Ascending aorta (tissue), 2 donors: ENCODE measurements at places on chromosomes 13 and 19.

- DNase-seq: no peak
Measured at GRCh38 chr13:84038001-84038400, 155.7 kb upstream of the SLITRK1 start.

DNA sequence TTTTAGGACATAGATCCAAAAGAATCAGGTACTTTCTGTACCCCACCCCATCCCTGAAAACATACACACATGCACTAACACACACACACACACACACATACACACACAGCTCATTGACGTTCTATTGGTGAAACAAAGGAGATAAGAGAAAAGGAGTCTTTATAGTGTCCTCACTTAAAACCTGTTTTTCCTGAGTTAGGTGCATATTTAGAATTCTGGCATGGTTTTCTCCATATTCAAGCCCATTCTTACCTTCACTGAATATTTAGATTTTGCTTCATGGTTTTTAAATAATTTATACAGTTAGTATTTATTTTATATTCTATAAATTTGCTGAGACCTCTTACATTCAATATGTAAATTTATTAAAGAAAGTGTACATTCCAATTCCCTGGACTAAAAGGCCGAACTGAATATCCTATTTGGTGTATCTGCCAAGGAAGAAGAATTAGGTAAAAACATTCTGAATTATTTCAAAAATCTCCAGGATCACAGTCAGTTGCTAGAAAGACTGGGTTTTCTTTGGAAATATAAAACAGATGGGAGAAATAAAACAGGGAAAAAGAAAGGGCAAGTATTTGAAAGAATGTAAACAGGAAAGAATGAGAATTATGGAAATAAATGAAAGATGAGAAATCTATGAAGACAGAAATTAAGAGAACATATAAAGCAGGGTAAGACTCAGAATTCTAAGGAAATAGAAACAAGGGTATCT, 556.2 kb downstream of the KCTD12 start:
- no peak for DNase-seq

DNA sequence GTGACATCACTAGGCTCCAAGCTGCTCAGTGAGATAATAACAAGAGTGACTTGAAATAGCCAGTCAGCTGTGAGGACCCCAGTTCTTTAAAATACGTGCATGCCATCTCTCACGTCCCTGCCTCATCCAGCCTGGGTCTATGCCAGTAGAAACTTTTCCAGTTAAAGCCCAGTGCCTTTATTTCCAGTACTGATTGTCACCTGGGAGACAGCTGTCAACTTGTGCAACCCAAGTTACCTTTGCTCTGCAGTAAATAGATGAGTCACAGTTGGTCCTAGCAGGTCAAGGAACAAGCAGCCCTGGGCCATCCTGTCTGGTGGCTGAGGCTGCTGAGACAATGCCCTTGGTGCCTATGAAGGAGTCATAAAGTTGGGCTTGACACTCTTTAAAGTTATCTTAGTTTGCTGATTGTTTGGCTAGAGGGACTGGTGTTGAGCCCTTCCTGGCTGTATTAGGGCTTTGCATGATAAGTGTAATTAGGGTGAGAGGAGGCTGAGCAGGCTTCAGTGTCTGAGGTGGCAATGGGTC, 228.7 kb downstream of the LACC1 start:
- no peak for DNase-seq

DNA sequence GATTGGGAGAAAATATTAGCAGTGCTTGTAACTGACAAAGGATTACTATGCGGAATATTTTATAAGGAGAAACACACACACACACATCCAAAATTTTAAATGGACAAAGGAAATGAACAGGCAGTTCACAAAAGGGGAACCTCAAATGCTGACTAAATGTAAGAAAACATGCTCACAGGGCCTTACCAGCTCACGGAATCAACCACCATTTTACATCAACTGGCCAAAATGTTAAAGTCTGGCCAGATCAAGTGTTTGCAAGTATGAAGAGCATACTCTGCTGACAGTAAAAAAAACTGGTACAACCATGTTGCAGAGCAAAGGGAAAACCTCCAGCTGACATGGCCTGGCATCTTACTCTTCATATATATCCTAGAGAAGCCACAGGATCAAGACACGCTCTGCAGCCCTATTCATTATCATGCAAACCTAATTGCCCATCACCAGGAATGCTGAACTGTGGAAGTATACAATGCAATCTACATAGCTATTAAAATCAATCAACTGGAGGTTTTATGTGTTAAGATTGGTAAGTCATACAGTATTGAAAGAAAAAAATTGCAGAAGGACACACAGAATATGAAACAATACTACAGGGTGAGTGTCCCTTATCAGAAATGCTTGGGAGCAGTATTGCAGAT, 124.4 kb downstream of the RNF17 start:
- DNase-seq: no peak

DNA sequence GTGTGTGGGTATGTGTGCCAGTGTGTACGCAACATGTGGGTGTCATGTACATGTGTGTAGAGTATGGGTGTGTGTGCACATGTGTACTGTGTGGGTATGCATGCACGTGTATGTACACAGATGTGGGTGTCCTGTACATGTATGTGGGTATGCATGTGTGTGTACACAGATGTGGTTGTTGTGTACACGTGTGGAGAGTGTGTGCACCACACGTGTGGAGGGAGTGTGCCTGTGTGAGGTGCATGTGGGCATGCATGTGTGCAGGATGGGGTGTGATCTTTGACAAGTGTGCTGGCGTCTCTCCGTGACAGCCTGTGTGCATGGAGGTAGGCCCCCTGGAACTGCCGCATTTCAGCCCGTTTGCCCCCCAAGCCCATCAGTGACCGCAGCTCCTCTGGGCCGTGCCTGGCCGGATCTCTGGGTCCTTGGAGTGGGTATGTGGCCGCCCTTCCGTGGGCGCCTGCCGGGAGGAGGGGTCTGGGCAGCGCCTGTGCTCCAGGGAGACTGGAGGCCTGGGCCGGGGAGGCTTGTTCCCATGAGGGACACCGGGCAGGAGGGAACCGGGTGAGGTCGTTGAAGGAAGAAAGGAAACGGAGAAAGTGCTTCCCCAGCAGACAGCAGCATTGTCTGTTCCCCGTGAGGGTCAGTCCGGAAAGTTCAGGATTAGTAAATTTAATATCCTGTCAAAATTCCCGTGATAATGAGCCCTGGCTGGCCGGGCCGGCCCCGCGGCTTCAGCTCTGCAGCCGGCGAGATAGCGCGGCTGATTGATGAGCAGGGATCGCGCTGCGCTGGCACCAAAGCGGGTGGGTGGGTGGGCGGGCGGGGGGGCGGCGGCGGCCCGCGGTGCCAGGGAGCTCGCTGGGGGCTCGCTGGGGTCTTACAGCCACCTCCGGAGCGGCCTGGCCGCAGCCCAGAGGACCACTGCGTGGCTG, 91.1 kb upstream of the SOX1 start:
- DNase-seq: no peak

DNA sequence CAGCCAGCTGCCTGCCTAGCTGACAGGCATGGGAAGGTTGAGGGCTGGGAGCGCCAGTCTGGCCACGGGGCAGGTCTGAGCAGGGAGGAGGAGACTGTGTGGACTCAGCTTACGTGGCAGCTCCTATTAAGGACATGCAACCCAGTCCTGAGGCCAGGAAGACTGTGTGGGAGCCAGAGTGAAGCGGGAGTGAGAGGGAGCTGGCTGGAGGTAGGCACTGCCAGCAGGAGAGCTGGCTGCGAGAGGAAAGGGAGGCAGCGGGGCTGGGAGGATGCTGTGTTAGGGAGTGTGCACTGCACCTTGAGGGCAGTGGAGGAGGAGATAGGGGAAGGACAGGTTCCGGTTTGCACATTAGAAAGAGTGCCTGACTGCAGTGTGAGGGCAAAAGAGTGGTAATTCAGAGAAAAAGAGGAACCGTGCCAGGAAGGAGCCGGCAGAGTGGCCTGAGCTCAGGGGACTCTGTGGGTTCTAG, 99.2 kb downstream of the SLC7A1 start:
- DNase-seq: peak; percentile 81

GRCh38 chr13:22883262-22883840, 297.4 kb upstream of the SGCG start:
- no peak for DNase-seq

DNA sequence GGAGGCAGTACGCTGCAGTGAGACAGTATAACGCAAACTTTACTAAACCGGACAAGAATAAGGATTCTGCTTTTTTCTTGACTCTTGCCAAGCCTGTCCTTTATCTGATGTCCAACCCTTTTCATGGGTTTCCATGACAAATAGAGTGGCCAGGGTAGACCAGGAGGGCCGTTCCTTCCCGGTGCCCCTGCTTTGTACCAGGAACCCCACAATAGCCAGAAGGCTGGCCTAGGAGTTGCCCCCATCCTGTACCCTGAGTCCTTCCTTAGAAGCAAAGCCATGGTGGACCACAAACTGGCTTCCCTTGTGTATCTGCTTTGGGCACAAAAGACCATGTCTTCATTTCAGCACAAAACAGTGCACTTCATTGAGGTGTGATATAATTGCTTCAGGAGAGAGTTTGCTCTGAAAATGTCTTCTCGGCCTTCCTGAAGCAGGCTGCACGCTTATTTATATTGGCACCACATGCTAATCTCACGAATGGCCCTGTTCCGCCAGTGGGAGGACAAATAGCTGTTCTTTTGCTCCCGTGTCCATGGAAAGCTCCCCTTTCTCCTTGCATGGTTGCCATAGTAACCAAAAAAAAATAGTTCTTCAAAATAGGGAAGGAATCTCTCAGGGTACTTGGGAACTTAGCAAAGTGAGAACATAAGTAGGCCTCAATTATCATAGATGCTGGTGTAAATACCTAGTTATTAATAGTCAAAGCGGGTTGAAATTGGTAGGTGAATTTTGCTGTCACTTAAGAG, 222.1 kb downstream of the ZIC5 start:
- no peak for DNase-seq

DNA sequence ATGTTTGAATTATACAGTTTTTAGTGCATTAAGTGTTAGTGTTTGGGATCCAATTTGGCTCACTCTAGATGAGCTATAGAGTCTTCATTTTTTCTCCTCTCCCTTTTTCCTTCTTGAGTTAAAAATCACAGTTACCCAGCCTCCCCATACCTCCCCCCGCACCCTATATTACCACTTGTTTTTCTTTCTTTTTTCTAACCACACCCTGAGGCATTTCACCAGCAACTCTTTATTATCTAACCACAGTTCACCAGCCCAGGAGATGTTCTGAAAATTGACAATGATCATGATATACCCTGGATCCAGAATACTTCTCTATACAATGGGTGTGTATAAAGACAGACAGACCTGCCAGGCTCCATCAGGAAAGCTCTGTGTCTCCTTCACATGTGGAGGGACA, 86.5 kb upstream of the UBL3 start:
- DNase-seq: no peak

DNA sequence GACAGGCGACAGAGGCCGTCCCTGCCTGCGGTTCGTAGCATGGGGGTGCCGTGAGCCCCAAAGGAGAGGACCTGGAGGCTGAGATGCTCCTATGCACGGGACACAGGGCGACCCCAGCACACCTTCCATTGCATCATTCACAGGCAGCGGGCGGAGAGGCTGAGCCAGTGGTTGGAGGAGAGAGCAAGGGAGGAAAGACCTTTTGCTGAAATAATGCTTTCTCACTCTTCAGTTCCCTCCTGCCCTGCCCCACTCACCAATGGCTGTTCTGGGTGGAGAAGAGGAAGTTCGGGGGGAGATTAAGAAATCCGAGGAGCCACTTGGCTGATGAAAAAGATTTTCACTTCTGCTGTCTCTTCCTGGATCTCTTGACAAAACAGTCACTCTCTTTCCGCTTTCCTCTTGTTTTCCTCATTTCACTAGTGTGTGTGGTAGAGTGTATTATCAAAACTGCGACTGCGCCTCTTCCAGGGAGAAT, at the start of gene NLRP12:
Gene NLRP12 (minus strand): TSS at position 181 of the 478 bp plus-strand sequence. CDS start 140 bp downstream, at position 41.
- DNase-seq: no peak

GRCh38 chr13:64680739-64681138, 2549.4 kb downstream of the PCDH9 start:
- DNase-seq: no peak

- DNase-seq: no peak
Measured at GRCh38 chr19:51783372-51783771, 11.6 kb upstream of the FPR3 start.

DNA sequence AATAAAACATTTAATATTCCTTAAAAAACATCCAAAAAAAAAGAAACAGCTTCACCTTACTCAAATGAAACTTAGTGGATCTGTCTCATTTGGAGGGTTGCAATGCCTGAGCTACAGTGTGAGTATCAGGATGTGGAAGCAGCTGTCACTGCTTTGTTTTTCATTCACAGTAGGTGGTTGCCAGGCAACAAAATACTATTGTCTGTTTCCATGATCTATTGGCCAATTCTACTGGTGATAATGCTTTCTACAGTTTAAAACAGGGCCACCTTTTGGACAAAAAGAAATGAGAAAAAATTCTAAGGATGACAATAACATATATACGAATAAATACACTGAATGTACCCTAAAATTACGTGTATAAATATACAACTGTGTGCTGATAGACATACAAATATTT, 3.0 kb downstream of the ENOX1 start:
- DNase-seq: no peak

- DNase-seq: no peak
Measured at GRCh38 chr13:39888865-39889810, 233.7 kb downstream of the COG6 start.

DNA sequence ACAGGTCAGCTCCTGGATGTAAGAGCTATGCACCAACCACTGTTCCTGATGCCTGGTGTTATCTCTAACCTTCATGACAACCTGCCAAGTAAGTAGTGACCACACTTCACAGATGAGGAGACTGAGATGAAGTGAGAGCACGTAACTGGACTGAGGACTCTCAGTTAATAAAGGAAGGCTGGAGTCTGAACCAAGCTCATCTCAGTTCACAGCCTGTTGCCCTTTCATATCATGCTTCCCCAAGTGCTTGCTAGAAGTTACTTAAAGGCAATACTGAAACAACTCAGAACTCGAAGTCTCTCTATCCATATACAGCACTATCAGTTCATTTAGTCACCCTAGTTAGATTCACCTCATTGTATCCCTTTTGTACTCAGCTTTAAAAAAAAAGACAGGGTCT, 119.7 kb downstream of the ABCC4 start:
- DNase-seq: no peak

DNA sequence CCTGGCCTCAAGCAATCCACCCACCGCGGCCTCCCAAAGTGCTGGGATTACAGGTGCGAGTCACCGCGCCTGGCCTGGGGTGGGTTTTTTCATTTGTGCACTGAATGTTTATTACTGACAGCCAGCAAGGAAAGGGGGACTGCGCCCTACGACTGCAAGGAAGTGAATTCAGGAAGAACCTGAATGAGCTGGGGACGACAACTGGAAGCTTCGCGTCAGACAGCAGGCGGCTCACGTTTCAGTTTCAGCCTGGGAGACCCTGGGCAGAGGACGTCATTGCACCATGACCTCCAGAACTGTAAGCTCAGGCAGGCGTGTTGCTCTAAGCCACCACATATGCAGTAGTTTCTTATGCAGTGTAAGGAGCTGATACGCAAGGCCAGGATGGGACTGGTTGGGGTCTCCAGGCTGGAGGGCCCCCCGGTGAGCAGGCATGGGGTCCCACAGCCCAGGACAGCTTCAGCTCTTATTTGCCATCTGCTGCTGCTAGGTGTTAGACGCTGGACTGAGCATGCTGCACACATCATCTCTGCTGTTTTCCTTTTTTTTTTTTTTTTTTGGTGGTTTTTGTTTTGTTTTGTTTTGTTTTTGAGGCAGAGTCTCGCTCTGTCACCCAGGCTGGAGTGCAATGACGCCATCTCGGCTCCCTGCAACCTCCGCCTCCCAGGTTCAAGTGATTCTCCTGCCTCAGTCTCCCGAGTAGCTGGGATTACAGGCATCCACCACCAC, 66.6 kb downstream of the GADD45B start:
- no peak for DNase-seq
